ENCODE measurements at places on chromosomes 12 and 14.
A peak's percentile ranks its signal among the peaks of the same experiment; 100 is the strongest.

GRCh38 chr12:1469070-1469469, 125.3 kb downstream of the FBXL14 start:
- no peak for DNase-seq

- peak; percentile 67 for DNase-seq
These were observed 835 bp downstream of the VEZT start for GRCh38 chr12:95218150-95219133.

- no peak for DNase-seq
These were observed 72.6 kb downstream of the PLEKHG7 start for GRCh38 chr12:92775416-92775815.

DNA sequence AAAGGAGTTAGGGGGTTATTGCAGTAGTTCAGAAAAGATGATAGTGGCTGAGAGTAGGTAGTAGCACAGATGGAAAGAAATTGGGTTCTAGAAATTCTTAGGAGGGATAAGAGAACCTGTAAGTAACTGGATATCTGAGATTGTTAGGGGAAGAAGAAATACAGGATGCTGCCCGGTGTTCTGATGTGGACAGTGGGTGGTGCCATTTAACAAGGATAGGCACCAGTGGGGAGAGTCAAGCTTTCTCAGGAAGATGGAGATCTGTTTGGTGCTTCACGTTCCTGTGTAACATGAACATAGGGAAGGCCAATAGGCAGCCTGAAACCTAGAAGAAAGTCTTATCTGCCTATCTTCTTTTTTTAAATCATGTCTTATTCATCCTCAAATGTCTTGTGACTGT, 245.9 kb downstream of the NPAS3 start:
- DNase-seq, result no peak

DNA sequence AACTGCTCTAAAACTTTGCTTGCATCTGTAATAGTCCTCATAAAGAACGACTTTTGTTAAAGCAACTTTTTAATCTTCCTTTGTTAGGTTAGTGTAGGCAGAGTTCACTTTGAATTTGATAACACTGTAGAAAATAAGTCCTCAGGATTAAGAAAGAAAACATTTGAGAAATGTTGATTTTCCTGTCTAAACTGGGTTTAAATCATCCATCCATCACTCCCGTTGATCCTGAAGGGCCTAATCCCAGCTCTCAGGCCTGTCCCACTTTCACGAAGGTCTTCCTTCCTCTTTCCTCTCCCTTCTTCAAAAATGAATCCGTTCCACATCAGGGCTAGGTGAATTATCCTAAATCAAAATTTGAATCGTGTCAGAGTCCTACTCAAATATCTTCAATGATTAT, 36.9 kb downstream of the SLC2A14 start:
- DNase-seq, result no peak

DNA sequence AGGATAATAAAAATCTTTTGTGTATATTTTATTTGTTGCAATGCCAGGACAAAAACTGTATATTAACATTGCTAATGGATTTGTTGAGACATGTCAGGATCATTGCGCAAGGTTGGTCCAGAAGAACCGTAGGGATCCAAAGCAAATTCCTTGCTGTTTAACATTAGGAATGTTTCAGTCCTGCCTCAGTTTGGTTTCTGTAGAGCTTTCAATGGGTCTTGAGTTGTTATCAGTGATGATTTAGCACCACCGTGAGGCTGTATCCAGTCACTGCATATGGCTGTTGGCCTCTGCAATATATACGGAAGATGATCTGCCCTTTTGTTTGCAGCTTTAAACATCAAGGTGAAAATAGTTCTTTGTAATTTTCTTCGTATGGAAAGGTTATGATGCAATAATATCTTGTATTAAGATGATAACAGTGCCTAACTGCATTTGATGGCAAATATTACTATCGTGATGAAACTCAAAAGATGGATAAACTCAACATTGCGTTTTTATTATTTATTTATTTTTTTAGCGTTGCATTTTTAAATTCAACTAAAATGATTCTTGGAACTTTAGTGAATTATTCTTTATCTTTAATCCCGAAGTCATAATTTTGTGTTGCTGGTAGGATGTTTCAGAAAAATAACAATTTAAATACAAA, 231.2 kb downstream of the AKAP6 start:
- peak; percentile 26 for DNase-seq

- DNase-seq, result no peak
These were observed 41.7 kb upstream of the RIN3 start for GRCh38 chr14:92471919-92472318.

DNA sequence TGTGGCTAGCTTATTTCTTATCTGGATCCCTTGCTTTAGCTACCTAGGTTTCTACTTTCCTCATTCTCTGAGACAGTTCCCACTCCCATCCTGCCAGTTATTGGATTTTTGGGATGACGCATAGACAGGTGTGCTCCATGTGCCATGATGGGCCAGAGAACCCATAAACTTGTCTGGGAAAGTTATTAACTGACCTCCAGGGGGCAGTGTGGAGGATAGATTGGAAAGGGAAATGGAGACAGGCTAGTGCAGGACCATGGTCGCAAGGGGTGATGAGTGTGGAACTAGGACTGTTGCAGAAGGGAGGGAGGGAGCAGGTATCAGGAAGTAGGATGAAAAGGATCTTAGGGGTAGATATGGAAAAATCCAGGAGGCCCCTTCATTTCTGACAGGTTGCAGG, 80.3 kb downstream of the ESRRB start:
- DNase-seq, result peak; percentile 49

Data from activated CD4-positive, alpha-beta T cell treated with anti-CD3 and anti-CD28 coated beads, Interleukin-2, amount 50 U/mL, for 48 hours (primary cell).